ENCODE measurements at places on chromosomes 3 and 15.

DNA sequence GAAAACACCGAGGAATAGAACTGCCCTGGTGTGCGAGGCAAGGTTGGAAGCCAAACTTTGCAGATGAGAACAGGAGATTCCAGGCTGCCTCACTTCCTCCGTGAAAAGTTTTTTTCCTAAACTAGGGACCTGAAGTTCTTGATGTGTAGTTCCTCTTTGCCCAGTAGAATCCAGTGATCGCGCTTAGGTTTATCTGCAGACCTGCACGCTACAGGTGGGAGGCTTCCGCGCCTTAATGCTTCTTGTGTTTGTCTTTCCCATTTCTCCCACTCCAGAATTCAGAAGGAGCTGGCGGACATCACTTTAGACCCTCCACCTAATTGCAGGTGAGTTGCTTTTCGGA lies 5.4 kb downstream of the UBE2E1 start:
- DNase-seq: no peak

DNA sequence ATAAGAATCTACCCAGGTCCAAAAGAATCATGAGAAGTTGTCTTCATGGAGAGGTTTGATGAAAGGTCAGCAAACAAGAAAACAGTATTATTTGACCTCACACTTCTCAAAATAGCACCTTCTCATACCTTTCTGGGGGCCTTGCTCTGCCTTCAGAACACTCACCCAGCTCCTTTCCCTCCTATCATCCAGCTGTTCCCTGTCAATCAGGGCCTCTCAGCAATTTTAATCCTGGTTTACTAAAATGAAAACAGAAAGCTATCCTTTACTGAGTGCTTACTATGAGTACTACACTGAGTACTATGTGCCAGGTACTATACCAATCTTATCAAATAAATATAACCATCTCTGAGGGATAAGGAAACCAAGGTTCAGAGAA lies 138.6 kb downstream of the GAP43 start:
- DNase-seq: no peak

DNA sequence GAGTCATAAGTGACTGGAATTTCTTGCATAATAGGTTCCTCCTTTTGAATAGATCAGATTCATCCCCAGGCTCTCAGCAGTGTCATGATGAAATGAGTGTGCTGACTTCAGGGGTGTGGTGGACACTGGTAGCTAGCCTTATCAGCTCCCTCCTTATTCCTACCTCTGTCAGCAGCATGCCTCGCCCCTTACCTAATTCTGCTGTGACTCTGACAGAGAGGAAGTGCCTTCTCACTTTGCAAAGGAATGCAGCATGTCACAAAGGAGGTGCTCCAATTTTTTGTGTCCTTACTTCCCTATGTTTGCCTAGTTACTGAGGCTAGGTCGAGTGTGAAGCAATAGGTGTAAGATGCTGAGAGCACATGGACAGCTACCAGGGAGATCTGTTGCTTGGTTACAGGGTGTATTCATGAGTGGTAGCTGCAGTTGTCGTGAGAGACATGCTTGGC lies 90.6 kb downstream of the TNFAIP8L3 start:
- no peak for DNase-seq

DNA sequence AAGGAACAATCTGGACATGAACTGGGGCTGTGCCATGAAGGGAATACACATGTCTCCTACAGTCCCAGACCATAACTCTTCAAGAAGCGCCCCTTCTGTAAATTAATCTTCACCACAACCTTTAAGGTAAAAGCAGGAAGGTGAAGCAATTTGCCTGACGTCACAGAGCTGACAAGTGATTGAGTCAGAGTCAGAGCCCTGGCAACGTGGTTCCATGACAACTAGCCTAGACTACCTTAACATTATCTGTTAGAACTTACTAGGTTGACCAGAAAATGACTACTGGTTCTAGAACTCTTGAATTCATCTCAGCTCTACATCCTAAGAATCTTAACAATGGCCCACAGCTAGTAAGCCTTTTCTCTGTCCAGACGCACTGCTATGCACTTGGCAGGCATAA lies 124.6 kb downstream of the NTRK3 start:
- no peak for DNase-seq

- no peak for DNase-seq
These were observed 766.8 kb downstream of the TBL1XR1 start for GRCh38 chr3:176430244-176431037.

DNA sequence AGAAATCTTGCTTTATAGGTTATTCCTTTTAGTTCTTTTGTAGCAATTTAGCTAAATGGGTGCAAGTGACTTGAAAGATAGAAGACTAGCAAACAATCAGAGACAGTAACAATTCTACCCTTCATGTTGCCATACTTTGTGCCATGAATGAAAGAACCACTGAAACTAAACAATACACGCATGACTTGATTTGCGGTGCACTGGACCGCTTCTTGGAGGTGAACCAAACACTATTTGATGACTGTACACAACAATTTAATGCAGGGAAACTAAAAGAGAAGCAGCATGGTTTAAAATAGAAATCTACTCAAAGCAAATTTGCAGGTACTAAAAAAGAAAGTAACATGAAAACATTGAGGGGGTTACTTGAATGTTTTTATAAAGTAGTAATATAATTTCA lies 331.0 kb upstream of the RARB start:
- no peak for DNase-seq

DNA sequence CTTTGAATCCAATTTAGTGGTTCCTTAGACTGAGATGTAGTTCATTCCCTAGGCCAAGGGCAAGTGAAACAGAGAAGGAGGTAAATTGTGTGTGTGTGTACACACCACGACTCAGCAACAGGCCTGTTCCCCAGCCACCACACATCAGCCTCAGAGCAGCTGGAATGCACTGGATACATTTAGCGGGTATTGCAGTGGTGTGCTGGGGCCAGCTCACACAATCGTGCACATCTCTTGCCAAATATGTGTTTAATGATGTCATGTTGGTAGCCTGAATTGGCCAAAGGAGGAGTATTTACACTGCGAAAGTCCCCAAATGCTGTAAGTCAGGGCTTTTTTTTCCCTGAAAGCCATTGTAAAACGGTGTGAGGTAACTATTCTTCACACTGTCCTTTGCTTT lies 82.3 kb downstream of the RBPMS2 start:
- DNase-seq: no peak

DNA sequence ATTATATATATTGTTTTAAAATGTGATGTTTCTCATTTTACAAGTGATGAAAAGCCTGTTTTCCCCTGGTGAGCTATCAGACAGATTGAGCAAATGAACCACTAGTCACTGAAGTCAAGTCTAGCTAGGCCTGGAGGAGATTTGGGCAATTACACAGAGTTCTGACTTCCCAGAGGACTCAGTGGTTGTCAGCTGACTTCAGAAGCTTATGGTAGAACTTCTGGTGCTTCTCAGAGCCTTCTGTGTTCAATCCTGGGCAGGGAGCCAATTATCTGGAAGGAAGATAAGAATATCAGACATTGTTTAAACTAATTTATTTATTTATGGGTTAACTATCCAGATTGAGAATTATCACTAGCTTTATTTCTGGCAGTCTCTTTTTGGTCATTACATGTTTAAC lies 37.7 kb upstream of the NAALADL2 start:
- DNase-seq: no peak

DNA sequence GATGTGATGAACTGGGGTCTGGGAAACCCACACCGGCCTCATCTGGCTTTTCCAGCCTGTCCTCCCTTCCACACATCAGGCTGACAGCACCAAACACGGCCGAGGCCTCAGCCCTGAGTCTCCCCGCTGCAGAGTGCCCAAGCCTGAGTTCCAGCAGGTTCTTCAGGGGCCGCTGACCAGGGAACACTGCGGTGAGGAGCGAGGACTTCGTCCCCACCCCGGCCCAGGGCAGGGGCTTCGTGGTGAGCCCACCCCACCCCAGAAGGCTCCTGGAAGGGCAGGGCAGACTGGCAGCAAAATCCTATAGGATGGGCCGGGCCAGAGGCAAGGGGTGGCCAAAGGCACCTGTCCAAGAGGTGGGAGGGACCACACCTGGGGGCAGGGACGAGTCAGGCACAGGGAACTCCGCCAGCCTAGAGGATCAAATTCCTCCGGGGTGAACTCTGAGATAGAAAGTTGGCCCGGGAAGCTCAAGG lies at the start of gene SLC51A:
Gene SLC51A (plus strand): TSS at position 446 of the 476 bp plus-strand sequence. CDS start 179 bp downstream, outside the sequence.
- peak; percentile 52 for DNase-seq

GRCh38 chr3:132659000-132659364 lies 627 bp downstream of the ACAD11 start:
- no peak for DNase-seq

DNA sequence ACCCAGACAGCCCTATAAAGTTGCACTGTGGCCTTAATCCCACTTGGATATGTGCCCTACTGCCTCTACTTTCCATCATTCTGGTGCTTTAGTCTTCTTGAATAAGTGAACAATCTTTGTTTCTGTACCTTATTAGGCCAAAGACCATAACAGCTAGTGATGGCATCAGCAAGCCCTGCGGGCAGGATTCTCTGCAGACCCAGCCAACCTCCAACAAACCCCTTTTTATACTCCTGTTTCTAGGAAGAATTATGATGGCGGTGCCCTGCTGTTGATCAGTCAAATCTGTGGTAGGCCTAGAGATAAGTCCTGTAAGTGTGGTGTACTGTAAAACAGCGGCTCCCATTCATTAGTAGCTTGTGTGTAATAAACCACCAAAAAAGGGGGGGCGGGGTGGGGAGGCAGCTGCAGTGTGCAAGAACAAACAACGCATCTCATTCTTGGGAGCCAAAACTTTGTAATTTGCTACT lies 40.5 kb downstream of the SOX2 start:
- DNase-seq: no peak

GRCh38 chr3:113353678-113354077 lies 87.6 kb downstream of the CFAP44 start:
- no peak for DNase-seq

DNA sequence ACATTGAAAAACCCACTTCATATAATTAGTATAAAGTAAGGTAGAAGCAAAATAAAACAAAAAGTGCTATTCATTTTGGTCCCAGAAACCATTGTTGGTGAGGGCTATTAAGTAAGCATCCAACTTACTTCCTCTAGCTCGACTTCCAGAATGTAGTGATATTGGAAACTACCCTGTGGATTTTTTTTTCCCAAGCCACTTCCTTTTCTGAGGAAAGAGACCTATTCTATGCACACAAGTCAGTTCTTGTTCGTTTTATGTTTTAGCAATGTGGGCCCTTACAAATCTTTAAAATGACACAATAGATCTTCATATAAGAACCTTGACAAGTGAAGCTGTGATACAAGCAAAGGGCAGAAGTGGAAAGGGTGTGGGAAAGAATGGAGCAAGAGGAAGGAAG lies 402.0 kb upstream of the TBL1XR1 start:
- DNase-seq: no peak
